T-helper 1 cell (primary cell): ENCODE measurements at places on chromosomes 7 and 10.

GRCh38 chr10:4725917-4726606, 99.9 kb upstream of the AKR1E2 start:
- DNase-seq = no peak

DNA sequence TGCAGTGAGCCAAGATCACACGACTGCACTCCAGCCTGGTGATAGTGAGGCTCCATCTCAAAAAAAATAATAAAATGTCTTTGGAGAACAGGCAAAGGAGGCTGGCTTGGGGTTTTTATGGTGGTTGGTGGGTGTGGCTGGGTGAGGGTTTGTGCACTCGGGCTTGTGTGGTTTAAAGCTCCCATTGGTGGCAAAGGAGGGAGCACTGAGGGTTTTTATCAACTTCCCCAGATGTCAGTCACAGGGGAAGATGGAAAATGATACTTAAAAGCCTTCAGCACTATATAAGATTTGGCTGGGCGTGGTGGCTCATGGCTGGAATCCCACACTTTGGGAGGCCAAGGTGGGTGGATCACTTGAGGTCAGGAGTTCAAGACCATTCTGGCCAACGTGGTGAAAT, 16.3 kb upstream of the RNF216 start:
- no peak for DNase-seq

GRCh38 chr7:15515252-15515651, 46.6 kb downstream of the AGMO start:
- DNase-seq = no peak

DNA sequence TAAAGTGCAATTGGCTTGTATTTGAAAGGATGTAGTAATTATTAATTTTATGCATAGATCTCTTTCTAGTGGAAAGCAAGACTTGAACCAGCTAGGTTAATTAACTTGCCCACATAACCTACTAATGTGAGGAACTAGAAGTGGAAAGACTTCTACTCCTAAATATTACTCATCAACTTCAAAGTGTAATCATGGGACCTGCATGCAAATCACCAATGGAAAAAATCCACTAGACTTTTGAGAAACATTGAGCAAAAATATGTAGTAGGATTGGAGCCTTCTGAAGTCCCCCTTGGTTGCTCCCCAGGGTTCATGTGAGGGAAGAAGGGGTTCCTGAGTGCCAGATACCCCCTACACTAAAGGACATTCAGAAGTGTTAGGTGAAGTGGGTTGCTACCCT, 240.2 kb downstream of the PTEN start:
- DNase-seq = no peak

DNA sequence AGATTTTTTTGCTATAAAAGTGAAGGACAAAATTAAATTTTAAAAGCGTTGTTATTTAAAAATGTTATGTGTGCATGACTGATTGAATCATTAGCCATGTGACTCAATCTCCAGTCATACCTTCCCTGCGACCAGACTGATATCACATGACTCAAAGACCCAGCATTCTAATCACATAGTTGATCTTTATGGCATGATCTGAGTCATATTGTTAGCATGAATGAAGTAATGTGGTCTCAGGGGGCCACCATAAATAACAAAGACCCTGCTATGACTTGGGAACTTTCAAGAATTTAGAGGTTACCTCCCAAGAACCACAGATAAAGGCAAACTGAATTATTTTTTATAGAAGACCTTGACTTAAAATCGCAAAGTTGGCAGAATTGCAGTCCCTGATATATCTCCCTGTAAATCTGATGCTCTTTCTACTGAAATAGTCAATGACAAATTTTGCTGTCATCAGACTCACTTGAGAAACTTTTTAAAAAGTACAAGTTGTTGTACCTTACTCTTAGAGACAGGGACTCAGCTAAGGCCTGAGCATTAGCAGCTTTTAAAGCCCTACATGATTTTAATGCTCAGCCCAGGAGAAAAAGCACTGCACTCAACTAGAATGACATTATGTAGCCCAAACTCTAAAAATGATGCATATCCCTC, 717.3 kb downstream of the XPNPEP1 start:
- DNase-seq = no peak

GRCh38 chr10:78215645-78216044, 182.0 kb downstream of the RPS24 start:
- no peak for DNase-seq

DNA sequence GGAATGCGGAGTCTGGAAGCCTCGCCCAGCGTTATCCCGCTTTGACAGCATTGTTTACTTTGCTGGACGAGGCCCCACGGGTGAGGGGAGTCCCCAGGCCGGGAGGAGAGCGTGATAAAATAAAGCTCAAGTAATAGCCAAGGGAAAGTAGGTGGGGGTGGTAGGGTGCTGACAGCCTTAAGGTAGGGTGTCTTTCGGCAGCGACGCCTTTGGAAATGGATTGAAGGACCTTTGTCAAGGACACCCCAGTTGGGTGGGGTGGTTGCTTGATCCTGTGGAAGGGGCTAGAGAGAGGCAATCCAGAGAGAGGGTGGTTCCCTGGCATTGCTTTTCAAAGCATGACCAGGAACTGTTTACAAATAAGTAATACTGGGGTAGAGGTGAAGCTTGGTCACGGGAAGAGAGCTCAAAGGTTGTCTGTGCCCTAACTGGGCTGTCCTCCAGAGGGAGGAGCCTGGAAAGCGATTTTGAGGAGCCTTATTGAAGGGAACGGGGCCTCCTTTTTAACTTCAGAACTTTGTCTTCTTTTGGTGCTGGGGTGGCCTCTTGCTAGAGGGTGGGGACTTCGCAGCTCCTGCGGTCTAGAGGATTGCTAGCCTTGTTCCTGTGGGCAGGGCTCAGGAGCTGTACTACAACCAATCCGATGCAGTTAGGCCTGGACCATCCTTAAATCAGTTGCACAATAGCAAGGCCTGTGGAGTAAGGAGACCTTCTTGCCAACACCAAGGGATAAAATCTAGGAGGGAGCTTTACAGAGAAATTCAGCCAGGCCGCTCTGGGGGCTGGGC, 1.3 kb downstream of the EIF4EBP2 start:
- peak; percentile 11 for DNase-seq

- no peak for DNase-seq
Measured at GRCh38 chr7:29291723-29292618, 97.4 kb downstream of the CHN2 start.

- no peak for DNase-seq
Measured at GRCh38 chr7:27171325-27171636, 2.8 kb downstream of the HOXA10 start.

DNA sequence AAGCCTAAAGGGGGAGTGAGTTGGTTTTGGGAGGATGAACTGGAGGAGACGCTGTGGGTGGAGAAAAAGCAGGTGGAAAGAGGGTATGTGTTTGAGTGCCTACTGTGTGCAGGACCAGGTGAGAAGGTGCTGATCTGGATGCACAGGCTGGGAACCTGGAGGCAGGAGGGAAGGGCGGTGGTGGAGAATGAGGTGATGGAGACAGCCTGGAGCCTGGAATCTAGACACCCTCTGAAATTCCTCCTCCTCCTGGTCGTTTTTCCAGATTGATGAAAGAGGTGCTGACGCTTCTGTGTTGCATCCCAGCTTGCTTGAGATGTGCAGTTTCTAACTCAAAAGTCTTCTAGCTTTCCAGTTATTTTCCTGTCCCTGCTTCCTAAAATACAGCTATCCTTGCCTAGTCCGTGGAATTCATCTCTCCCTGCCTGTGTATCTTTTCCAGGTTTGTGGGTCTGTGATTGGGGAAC, 67.5 kb downstream of the LRMDA start:
- no peak for DNase-seq
